Daoy (cell line): ENCODE measurements at places on chromosomes 4 and X.
A peak's percentile ranks its signal among the peaks of the same experiment; 100 is the strongest.

GRCh38 chrX:49172280-49172780 lies 632 bp downstream of the PLP2 start:
- peak; percentile 76 for DNase-seq

DNA sequence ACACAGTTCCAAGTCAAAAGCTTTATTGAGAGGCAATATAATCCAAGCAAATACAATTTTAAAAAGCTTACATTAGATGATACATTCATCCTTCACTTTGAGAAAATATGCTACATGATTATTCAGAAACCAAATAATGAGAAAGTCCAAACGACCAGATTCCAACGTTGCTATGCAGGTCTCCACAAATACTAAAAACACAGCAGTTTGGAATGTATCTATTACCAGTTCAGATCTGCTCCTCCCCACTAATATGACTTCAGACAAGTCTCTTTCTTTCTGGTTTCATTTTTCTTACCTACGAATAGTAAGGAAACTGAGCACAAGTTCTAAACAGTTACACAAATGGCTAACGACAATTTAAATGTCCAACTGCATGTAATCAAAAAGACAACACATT lies 9.5 kb downstream of the NAF1 start:
- no peak for DNase-seq

- no peak for DNase-seq
Observed at GRCh38 chrX:103201041-103201440, 13.9 kb upstream of the BEX4 start.

DNA sequence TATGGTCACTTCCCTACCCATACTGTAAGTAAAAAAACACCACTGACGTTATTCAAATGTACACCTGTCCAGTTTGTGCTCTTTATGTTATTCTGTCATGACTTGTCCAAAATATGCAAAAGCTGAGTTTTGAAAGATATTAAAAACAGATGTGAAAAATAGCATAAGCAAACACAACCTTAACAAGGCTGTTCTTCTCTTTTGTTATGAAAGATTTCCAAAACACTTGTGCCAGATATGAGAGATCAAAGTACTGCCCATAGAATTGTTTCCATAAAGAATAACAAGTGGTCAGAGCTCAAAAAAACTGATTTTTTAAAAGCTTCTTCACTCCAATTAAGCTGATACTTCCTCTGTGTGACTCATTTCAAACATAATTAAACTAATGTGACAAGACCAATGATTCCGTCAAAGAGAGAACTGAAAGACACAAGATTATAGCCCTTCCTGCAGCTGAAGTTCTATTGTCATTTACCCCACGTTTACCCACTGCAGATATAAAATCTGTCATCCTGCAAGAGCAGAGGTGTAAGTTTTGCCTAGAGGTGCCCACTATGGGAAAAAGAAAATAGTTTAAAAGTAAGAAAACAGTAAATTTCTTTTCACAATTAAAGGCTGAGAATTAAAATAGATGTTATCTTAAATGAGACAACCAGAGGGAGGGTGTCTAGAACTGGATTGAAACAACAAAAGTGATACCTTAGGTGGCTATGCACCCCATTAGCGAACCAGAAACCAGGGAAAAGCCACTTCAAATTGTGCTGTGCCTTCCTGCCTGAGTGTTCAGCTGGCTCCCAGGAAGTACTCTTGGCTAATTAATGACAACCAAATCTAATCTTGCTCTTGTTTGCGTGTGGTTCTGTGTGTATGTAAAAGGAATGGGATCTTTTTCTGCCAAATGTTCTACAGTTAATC lies 30.1 kb downstream of the RASSF6 start:
- no peak for DNase-seq

DNA sequence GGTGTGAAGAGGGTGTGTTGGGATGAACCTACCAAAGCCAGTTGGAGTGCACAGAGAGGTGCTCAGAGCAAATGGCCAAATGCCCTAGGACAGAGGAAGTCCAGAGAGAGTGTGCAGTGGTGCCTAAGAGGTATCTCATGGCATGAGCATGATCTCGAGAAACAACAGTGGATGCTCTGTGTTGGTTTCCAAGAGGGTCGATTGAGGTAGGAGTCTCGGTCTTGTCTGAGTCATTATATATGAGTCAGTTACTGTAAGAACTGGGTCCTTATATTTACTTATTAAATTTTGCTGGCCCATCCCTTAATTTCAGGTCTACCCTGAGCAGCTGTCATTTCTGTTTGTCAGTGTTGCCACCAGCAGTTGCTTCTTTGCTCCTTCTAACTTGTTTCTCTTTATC lies 86.6 kb upstream of the TMEM150C start:
- no peak for DNase-seq

DNA sequence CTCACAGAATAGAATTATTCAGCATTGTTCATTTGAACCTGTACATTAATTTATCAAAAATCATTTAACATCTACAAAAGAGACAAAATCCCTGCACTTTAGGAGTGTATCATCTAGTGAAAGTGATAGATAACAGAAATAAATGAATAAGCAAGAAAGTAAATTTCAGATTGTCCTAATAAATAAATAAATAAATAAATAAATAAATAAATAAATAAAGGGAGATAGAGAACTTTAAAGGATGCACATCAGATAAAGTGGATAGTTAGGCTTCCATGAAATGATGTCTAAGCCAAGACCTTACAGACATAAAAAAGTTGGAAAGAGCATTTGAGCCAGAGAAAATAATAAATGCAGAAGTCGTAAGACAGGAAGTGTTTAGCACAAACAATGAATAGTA lies 444.7 kb downstream of the CFAP47 start:
- DNase-seq: no peak

DNA sequence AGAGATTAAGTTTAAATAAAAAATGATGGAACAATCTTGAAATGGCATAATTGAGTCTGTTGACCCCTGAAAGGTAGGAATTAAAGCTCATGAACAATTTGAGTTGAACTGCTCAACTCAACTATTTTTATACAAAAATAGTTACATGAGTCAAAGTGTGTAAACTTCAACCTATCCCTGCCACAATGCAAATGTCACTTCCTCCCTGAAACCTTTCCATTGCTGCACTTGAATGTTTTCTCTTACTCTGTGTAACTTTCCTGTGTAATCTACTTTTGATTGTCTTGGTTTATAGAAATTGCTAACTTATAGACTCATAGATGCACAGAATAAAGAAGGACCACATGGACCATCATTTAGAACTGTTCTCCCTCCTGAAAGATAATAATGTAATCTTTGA lies 218.5 kb downstream of the GBA3 start:
- DNase-seq: no peak

- DNase-seq: no peak
Observed at GRCh38 chr4:58214376-58214775, 1104.2 kb upstream of the IGFBP7 start.

- peak; percentile 51 for DNase-seq
Observed at GRCh38 chr4:95124906-95125504, 367.2 kb downstream of the BMPR1B start.

- DNase-seq: no peak
Observed at GRCh38 chr4:175827516-175827915, 15.5 kb upstream of the GPM6A start.

GRCh38 chrX:144335402-144335801 lies 451.5 kb downstream of the UBE2NL start:
- no peak for DNase-seq

- DNase-seq: no peak
Observed at GRCh38 chrX:119479845-119480244, 11.6 kb downstream of the SLC25A5 start.

GRCh38 chr4:91916219-91916618 lies 387.5 kb upstream of the GRID2 start:
- DNase-seq: no peak

DNA sequence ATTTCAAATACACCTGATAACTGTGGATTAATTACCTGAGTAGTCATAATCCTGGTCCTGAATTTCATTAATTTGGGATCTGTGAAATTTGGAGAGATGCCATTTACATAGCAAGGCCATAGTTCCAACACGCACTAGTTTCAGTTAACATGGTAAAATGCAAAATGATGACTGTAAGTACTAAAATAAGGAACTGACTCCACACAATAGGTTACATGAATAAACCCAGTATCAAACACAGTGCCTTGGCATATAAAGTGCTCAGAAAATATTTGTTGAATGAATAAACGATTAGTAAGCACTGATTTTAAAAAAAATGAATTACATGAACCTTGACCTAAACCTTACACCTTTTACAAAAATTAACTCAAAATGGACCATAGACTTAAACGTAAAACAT lies 9.0 kb downstream of the FBXO8 start:
- no peak for DNase-seq

DNA sequence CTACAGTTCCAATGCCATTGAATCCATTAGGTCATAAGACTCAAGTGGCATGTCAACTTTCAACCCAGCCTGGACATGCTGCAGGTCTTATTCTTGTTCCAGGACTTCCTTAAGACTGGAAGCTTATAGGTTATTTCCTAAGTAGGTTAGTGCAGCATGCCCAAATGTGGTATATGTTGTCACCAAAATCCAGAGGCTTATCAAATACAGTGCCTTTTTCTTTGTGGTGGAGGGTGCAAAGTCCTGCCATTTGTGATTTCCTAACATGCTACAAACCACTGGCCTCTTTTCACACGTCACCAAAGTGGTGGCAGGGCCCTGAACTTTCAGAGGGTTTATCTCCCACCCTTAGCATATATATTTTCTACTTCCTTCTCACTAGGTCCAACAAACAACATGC lies 9.7 kb upstream of the TMEM184C start:
- DNase-seq: no peak

- no peak for DNase-seq
Observed at GRCh38 chr4:150475763-150476162, 106.2 kb upstream of the MAB21L2 start.

GRCh38 chr4:168124008-168124641 lies 31.8 kb downstream of the ANXA10 start:
- peak; percentile 10 for DNase-seq

DNA sequence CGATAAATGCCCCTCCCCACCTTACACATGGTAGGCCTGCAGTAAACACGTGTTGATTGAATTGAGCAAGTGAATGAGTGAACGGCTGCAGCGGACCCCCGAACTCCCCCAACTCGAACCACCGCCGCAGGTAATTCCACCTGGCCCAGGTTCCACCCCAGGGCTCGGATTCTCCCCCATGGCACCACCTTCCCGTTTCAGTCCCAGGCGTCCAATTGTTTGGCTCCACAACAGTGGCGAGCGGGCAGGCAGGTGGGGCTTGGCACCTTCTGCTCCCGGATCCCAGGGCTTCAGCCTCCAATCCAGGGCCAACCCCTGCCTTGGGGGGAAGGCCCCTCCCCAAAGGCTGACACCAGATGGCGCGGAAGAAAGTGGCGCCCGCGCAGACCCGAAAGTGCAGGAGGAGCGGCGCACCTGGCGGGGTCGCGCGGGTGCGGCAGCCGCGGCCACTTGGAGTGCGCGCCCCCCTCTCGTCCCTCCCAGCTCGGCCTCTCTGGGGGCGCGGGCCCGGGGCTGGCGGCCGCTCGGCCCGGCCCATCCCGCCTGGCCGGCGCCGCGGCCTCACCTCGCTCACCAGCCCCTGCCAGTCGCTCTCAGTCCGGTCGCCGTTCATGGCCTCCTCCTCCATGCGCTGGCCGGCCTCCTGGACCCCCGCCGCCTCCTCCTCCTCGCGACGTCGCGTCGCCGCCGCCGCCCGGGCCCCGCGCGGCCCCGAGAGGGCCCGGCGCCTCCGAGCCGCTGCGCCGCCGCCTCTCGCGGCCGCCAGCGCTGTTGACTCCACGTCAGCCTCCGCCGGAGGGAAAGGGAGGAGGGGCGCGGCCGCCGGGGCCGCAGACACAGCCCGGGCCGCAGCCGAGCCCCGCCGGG lies at the start of gene CCDC149:
Gene CCDC149, minus strand, starts transcription at position 791 of the 867 bp plus-strand sequence. Its CDS starts 178 bp downstream, at position 613.
- DNase-seq: peak; percentile 72

GRCh38 chr4:70994387-70995099 lies 1.1 kb downstream of the DCK start:
- no peak for DNase-seq

- DNase-seq: no peak
Observed at GRCh38 chr4:20698820-20699219, 1.4 kb upstream of the PACRGL start.

- no peak for DNase-seq
Observed at GRCh38 chr4:138190452-138190858, 51.7 kb downstream of the SLC7A11 start.

GRCh38 chrX:135629342-135629741 lies 84.1 kb upstream of the CT45A1 start:
- no peak for DNase-seq

DNA sequence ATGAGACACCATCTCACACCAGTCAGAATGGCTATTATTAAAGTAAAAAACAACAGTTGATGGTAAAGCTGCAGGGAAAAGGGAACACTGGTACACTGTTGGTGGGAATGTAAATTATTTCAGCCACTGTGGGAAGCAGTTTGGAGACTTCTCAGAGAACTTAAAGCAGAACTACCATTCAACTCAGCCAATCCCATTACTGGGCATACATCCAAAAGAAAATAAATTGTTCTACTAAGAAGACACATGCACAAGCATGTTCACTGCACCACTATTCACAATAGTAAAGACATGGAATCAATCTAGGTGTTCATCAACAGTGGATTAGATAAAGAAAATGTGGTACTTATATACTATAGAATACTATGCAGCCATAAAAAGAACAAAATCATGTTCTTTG lies 135.0 kb downstream of the REELD1 start:
- DNase-seq: no peak

DNA sequence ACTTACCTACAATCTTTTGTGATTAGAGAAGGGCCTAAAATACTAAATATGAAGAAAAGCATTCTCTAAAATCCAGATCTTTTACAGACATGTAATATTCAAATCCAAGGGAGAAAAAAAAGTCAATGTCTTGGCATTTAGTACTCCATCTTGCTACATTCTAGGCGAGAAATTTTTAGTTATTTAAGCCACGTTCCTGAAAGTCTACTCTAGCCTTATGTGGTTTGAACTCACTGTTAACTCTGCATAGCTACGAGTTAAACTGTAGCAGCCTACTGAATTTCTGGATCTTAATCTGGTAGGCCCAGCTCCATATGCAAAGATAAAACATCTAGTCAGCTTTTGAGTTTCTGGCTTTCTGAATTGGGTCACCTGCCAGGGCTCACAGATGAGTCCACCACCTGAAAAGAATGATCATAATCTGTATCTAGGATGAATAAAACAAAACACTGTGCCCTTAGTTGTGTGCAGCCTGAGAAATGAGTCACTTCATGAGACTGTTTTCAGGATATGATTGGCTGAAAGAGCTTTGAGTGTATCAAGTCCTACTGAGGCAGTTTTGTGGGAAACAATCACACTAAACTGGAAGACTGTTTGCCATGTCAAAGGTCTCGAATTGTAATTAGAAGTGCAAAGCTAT lies 3.2 kb upstream of the NEK1 start:
- DNase-seq: no peak

DNA sequence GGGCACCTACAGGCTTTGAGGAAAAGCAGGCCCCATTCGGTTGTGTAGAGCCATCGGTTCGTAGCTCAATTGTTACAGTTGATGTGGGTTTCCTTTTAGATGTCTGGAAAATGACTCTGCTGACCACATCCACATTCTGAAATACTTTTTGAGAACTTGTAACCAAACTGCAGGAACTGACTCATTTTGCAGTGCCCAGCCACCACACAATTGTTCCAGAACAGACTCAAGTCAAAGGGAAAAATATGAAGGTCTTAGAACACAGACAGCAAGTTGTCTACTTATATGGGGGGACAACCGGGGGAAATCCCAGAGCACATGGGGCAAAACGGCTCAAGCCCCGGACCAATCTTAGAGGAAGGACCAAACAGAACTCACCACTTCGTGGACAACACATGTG lies 557.6 kb upstream of the DIPK2B start:
- DNase-seq: peak; percentile 82
